ENCODE measurements at places on chromosomes 11 and 22.

- DNase-seq: no peak
Observed at GRCh38 chr22:48319321-48320047, 1508.2 kb downstream of the BRD1 start.

- no peak for DNase-seq
Observed at GRCh38 chr22:17552737-17553136, 10.6 kb upstream of the SLC25A18 start.

DNA sequence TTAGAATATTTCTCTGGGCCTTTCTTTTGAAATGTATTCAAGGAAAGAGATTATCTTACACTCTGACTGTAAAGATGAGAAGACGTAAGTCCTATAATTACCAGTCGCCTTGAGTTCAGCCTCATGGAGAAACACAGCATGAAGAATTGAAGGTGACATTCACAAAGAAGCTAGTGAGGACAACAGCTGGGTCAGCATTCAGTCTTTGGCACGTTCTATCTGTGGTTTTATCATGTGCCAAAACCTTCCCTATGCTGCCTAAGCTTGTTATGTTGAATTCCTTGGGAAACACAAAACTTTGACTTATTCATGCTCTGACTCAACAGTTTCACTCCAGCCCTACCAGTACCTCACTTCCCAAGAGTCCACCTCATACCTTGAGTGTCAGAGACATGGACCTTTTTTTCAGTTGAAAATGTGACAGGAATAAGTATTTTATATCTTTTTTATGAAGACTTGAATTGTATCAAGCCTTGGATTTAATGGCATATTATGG is 198.8 kb upstream of the KIRREL3 start:
- DNase-seq: no peak

- no peak for DNase-seq
Observed at GRCh38 chr11:130435671-130436070, 7.3 kb upstream of the ADAMTS8 start.

DNA sequence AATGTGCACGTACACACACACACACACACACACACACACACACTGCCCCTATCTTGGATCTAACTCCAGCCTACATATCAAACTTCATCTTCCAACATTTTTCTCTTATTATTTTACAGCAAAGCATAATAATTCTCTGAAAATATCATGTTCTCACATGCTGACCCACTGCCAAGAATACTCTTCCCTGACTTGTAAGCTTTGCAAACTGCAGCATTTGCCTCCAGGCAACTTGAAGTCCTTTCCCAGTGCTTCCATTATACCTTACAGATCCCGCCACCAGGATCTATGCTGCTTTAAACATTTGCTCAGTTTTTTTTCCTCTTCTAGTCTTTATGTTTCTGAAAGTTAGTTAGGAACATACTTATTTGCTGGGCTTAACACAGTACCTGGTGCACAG is 483.3 kb upstream of the ARHGAP42 start:
- DNase-seq: no peak

- DNase-seq: peak; percentile 83
Observed at GRCh38 chr22:29700206-29700899, 19.4 kb upstream of the CABP7 start.

DNA sequence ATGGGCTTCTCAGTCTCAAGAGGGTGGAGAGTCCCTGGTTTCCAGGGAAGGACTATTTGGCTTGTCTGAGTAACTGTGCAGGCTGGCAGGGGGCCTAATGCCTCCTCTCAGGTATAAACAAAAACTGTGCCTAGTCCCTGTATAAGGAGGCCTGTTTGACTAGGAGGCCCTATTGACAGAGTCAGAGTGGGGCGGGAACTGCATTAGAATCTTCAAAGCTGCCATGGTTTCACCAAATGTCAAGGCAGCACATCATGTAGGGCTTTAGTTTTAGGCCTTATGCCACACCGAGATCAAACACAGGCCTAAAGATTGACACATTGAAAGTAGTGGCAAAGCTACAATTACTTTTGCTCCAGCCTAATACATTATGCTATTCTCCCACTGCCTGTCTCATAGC is 611.5 kb upstream of the B3GAT1 start:
- DNase-seq: no peak

- no peak for DNase-seq
Observed at GRCh38 chr22:50436841-50437341, 37.9 kb downstream of the SBF1 start.

- peak; percentile 21 for DNase-seq
Observed at GRCh38 chr11:65791719-65792213, 4.9 kb downstream of the OVOL1 start.

DNA sequence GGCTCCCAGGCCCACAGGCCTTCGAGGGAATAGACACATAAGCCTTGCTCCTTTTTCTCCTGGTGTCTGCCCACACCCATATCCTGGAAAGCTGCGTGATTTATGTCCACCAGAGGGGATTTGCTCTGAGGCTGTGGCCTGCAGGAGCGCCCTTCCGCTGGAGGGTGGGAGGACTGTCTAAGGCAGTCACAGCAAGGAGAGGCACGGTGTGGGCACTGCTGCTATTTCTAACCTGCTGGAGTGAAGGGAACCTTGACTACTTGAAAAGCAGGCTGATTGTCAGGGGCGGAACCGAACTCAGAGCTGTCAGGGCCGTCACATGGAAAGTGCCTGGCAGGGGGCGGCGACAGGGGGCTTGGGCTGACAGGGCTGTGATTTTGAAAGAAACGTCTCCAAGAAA is 3.7 kb downstream of the UPB1 start:
- no peak for DNase-seq

- DNase-seq: no peak
Observed at GRCh38 chr11:80505771-80506170, 1064.9 kb upstream of the TENM4 start.

- no peak for DNase-seq
Observed at GRCh38 chr11:47021527-47021818, 84.9 kb downstream of the CSTPP1 start.

GRCh38 chr11:2107521-2107920 is 31.7 kb downstream of the IGF2 start:
- no peak for DNase-seq

- no peak for DNase-seq
Observed at GRCh38 chr11:30758946-30759504, 172.9 kb upstream of the MPPED2 start.

DNA sequence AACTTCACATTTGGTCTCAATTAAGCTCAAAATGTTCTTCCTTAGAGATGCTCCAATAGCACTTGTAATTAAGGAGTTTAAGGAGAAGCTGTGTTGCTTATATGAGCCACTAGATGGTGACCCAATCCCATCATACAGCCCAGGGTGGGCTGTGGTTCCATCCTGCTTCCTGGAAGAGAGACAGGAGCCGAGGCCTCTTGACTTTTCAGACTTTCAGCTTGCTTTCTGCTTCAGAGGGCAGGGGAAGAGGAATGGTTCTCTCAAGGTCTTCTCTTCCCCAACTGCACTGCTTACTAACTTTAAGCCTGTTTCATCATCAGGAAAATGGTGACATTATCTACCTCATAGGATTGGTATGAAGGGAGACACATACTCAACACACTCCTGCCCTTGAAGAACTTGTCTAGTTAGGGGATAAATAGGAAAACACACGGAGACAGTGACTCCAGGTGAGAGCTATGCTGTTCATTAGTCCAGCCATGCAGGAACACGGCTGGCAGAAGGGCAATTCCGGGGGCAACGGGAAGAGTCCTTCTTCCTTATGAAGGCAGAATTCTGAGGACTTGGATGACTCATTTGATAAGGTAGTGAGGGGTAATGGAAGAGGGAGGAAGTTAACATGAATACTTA is 20.1 kb downstream of the TMEM218 start:
- peak; percentile 52 for DNase-seq

DNA sequence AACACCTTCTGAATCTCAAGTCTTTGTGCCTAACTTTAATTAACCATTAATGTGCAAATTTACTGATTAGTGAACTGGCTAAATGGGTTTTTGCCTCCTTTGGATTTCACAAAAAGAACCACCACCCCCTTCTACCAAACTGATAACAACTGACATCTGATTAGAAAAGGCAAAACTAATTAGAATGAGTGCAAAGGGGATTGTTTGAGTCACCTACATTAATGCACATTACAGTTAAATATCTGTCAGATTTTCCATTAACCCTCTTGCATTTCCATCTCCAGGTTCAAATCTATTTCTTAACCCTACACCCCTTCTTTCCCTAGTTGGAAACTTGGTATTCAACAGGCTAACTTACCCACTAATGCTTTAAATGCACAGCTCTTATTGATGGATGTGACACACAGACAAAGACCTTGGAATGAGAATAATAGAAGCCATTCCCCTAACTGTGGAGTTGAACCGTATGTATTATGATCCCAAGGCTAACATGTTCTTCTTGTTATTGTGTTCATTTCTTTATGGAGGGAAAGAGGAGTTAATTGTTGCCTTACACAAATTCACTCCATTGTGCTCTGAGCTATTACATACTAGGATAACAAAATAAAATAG is 161.5 kb upstream of the MTMR2 start:
- DNase-seq: no peak

- peak; percentile 46 for DNase-seq
Observed at GRCh38 chr11:17405232-17406005, 17.0 kb upstream of the KCNJ11 start.

- DNase-seq: no peak
Observed at GRCh38 chr11:68661014-68661413, 23.3 kb upstream of the GAL start.

DNA sequence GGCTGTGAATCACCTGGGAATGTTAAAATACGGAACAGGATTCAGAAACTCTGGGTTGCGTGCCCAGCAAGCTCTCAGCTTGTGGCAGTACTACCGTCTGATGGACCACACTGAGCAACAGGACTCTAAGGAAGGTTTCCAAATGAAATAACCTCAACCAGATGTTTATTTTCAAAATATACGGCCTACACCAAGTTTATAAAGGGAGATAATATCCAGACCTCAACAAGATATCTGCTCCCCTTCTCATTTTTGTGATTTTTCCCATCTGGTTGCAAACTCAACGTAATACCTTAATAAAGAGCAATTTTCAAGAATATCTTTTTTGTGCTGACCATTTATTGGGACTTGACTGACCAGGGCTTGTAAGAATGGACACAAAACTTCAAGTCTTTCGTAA is 49.4 kb downstream of the SLC25A17 start:
- no peak for DNase-seq

GRCh38 chr11:44094260-44094868 is 1.1 kb upstream of the EXT2 start:
- DNase-seq: peak; percentile 77

- DNase-seq: no peak
Observed at GRCh38 chr11:75632962-75633361, 35.9 kb downstream of the MAP6 start.

GRCh38 chr11:35418282-35419183 is 825 bp downstream of the SLC1A2 start:
- peak; percentile 12 for DNase-seq

DNA sequence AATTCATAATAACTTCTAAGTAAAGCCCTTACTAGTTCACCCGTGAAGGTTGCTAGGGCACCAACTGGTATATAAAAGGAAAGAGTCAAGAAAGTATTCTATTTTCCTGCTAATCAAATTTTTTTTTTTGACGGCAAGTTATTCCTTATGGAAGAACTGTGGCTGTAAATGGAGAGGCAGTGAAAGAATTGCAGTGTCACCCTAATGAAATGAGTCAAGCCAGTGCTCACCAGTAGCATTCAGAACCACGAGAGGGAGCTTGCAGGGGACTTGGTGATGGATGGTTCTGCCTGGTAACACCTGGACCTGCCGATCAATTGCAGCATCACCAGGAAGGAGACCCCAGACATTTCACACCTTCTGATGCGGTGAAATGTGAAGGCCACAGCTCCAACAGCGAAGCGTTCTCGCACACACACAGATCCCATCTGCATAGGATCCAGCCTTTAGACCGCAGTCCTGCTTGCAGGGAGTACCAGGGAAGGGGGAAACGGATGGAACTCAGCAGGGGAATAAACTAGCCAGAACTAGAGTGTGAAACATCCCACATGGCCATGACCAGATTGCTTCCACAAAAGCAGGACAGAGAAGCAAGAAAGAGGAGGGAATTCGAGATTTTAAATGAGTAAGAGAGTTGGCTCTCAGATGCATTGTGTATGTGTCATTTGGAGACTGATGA is 326.2 kb downstream of the TBC1D22A start:
- DNase-seq: no peak

DNA sequence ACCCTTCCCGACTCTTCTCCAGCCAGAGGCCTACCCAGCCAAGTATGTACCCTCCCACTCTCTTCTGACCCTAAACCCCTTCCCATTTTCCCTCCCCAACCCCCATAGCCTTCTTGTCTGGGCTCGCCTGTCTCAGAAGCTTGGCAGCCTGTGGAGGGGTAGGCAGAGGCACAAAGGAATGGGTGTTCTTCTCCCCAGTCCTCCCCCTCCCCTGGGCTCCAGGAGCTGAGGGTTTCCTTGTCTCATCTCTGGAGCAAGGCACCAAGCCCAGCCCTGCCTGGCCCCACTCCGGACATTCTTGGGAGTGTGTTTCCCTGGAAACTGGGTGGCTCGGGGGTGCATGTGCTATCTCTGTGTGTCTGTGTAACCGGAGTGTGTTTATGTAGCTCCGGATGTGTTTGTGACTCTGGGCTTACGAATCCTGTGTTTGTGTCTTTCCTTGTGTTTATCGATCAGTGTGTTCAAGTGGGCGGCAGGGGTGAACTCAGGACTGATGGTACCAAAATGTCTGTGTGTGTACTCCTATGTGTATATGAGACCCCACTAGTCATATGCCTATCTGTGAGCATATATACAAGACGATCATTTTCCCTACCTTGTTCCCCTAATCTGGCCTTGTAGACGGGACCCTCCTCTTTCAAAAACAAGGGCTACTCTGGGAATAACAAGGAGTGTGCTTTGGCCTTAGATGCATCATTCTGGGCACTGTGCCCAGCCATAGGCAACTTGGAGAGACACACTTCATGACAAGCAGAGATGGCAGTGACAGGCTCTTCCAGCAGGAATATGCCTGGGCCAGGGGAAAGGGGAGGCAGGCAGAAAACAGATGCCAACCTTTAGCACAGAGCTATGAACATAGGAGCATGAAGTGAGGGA is 10.9 kb downstream of the PHLDB1 start:
- DNase-seq: no peak

DNA sequence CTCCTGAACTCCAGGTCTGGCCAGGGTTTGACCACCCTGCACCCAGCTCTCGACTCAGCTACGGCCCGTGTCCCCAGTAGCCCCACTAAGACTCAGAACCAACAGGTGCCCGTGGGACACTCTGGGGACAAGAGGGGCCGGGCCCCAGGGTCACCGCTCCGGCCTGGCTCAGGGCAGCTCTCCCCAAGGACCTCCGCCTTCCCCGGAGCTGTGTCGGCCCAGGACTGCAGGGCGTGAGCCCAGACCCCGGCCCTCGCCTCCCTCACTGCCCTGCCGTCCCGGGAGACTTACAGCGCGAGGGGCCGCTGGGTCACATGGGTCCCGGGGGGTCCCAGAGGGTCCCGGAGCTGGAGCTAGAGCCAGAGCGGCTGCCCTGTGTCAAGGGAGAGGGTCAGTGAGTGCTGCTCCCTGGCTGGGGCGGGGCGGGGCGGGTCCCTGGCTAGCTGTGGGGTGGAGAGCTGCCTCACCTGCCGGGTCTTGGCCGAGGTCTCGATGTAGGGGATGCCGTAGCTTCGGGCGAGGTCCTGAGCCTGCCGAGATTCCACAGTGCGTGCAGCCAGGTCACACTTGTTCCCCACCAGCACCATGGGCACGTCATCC is 2.3 kb downstream of the HRAS start:
- no peak for DNase-seq

- DNase-seq: peak; percentile 40
Observed at GRCh38 chr22:40044870-40045834, 50.4 kb downstream of the FAM83F start.

GRCh38 chr11:35579557-35580396 is 38.5 kb upstream of the FJX1 start:
- DNase-seq: no peak

All from NCI-H1092 treated with DMSO at 0.1 percent for 48 hours (cell line).